Activated T-helper 1 cell treated with anti-CD3 and anti-CD28 coated beads, Interleukin-12 subunit alpha, Interleukin-12 subunit beta, Interleukin-2, Interleukin-4 antibody, amounts not matched to agents 30 ng/mL and 10 ng/mL and 1 ng/mL, durations not matched to agents 14 hours and 24 hours and 36 hours (primary cell): ENCODE measurements at places on chromosomes 11 and 22. TPM values are rescaled to one million over a fixed set of nuclear protein-coding genes. Genes with fewer than 3 reads are reported as not detected.

The SLC22A9 gene
- total RNA-seq, result not detected in 2 replicates

DNA sequence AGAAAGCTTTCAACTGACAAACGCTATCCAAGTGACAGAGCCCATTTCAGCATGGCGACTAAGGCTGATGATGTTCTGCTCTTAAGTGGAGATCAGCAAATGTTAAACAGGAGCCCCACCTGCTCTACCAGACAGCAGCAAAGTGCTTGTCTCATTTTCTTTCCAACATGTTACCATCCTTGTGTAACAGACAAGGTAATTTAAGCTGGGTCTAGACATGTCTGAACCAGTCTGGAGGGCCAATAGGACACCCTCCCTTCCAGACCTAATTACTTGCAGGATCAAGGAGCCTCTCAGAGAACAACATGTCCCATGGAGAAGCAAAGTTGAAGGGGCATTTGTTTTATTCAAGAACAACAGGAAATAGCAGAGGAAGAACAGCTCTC lies 3.9 kb upstream of the LMO2 start:
- no peaks in the 10 kb centered on the region for H3K36me3 ChIP-seq
- H3K4me3 ChIP-seq, result no peak overlapping the region
- peaks cover 55% of the 10 kb centered on the region for H3K27me3 ChIP-seq
- no peak for DNase-seq
- H3K27ac ChIP-seq, result no peak overlapping the region

DNA sequence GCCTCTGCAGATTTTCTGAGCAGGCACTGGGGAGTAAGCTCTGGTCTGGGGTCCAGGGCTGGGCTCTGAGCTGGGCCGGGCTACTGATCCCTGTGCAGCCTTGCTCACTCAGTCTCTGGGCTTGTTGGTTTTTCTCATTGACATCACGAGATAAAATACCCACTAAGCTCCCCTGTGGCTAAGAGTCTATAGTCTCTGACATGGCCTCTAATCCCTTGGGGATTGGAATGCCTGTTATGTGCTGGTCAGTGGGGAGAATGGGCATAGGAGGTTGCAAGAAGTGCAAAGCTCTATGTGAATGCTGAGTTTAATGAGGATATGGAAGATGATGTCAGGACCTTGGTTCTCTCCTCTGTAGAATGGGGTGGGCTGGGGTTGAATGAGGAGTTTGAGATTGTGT lies 23.3 kb downstream of the ELF5 start:
- H3K27me3 ChIP-seq, result peaks cover 3% of the 10 kb centered on the region
- no peaks in the 10 kb centered on the region for H3K36me3 ChIP-seq
- DNase-seq, result no peak
- no peaks in the 10 kb centered on the region for H3K4me1 ChIP-seq

DNA sequence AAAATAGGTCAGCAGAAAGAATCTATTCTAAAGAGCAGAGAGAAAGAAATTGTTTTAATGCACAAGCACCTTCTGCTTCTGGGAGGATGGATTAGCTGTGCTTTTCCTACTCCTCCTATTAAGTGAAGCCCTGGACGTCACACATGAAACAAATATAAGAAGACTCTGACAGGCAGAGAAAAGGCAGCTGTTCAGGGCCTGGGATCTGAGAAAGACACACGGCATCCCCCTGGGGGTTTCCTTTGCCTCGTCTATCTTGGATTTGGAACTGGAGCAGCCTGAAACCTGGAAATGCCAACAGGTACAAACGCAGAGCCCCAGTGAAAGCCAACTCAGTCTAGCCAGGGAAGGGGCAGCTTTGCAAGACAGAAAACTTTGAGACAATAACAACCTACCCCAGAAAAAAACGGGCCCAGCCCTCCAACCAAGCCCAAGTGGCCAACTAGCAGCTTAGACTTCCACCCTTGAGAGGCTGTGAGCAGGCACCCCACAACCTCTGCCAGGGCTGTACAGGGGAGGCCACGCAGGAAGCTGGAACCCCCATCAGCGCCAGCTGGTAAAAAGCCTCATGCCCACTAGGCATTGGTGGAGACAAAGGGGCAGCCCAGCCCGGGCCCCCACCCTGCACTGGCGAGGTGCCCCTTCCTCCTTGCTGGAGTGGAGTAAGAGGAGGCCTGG lies 7.3 kb downstream of the CERK start:
- DNase-seq, result no peak
- peaks cover 31% of the 10 kb centered on the region for H3K4me1 ChIP-seq
- H3K4me3 ChIP-seq, result no peak overlapping the region
- no peaks in the 10 kb centered on the region for H3K27me3 ChIP-seq
- peak overlapping the region; percentile 65 for H3K27ac ChIP-seq

The BLID gene
- not detected in 2 replicates for total RNA-seq

The OR5F1 gene
- total RNA-seq, result not detected in 2 replicates

The INPP5J gene
- total RNA-seq, result 0.17 TPM in 1 of 2 replicates, not detected in the other

DNA sequence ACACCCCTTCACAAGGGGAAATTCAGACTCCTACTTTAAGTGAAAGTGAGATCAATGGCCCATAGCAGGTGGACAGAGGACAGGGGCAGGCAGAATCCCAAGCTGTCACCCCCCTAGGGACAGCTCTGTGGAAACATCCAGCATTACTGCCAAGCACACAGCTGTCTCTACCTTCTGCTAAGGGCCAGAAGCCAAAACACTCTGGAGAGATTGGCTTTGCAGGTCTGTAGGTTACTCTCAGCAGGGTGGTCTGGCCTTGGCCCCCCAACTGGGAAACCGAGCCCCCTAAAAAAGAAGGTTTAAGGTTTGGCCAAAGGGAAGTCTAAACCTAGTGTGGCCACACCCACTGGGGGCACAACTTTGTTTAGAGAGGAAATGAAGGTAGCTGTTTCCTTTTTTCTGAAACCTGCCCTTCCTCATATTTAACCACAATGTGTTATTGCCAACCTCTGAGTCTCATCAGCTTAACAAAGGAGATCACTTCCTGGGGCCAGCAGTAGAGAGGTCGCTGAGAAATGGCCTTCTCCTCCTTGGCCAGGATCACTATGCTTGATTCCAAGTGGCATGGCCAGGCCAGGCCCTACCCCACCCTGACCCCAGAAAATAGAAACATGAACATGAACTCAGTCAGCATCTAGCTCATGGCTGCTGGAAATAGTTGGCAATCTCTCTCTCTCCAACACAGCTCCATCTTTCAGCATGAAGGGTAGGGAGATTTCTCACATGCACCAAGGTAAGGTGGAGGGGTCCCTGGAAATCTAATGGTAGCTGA lies 25.9 kb upstream of the SCARF2 start:
- no peaks in the 10 kb centered on the region for H3K27me3 ChIP-seq
- H3K27ac ChIP-seq, result peak overlapping the region; percentile 92
- peak overlapping the region; percentile 62 for H3K4me3 ChIP-seq
- H3K36me3 ChIP-seq, result peaks cover 10% of the 10 kb centered on the region
- H3K4me1 ChIP-seq, result peaks cover 37% of the 10 kb centered on the region
- DNase-seq, result peak; percentile 7

The PPP1CA gene
- total RNA-seq, result 260 and 263 TPM in 2 replicates

The ALG9 gene
- 29.3 and 31.8 TPM in 2 replicates for total RNA-seq

DNA sequence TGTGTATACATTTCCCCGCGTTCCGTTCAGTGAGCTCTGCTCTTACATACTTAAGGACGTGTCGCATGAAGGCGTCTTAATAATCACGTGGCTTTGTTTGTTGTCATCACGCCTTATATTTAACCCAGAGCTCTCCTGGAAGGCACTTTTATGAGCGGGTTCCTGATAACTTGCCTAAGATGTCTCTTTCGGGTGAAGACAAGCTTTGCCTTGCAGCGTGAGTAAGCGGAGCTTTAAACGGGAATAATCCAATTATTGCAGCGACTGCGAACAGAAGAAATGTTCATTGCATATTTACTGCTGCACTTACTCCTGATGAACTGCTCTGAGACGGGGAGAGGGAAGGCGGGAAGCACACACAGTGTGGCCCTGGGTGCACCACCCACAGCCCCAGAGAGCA lies 1128.2 kb downstream of the BRD1 start:
- no peak overlapping the region for H3K27ac ChIP-seq
- H3K27me3 ChIP-seq, result no peaks in the 10 kb centered on the region

GRCh38 chr11:112811783-112812182 lies 149.4 kb upstream of the NCAM1 start:
- H3K36me3 ChIP-seq, result no peaks in the 10 kb centered on the region
- H3K4me3 ChIP-seq, result no peak overlapping the region
- no peaks in the 10 kb centered on the region for H3K4me1 ChIP-seq
- DNase-seq, result no peak
- H3K27me3 ChIP-seq, result peaks cover 2% of the 10 kb centered on the region

- no peak overlapping the region for H3K27ac ChIP-seq
- H3K27me3 ChIP-seq, result no peaks in the 10 kb centered on the region
- H3K4me3 ChIP-seq, result no peak overlapping the region
- H3K36me3 ChIP-seq, result no peaks in the 10 kb centered on the region
Measured at GRCh38 chr11:102097186-102097585, 13.1 kb upstream of the YAP1 start.

The DRD4 gene
- total RNA-seq, result 0.34 and 0.47 TPM in 2 replicates

The CRYBB3 gene
- 0.60 TPM in 1 of 2 replicates, not detected in the other for total RNA-seq

The SCARF2 gene
- 0.24 and 0.41 TPM in 2 replicates for total RNA-seq

- H3K27me3 ChIP-seq, result no peaks in the 10 kb centered on the region
- DNase-seq, result no peak
- no peak overlapping the region for H3K4me3 ChIP-seq
- peaks cover 4% of the 10 kb centered on the region for H3K36me3 ChIP-seq
Measured at GRCh38 chr11:73988227-73988626, 5.6 kb upstream of the UCP2 start.

The BEST1 gene
- 0.29 TPM in 1 of 2 replicates, not detected in the other for total RNA-seq

- H3K27me3 ChIP-seq, result no peaks in the 10 kb centered on the region
- no peak for DNase-seq
- H3K4me1 ChIP-seq, result no peaks in the 10 kb centered on the region
- H3K27ac ChIP-seq, result no peak overlapping the region
Measured at GRCh38 chr22:47619631-47620030, 857.2 kb downstream of the TBC1D22A start.

- H3K27ac ChIP-seq, result peak overlapping the region; percentile 73
- peaks cover 2% of the 10 kb centered on the region for H3K27me3 ChIP-seq
- DNase-seq, result no peak
- H3K4me1 ChIP-seq, result peaks cover 16% of the 10 kb centered on the region
Measured at GRCh38 chr11:841981-842369, 354 bp downstream of the POLR2L start.

The GLYATL1 gene
- total RNA-seq, result not detected in 2 replicates

GRCh38 chr22:49727881-49728569 lies 99.6 kb downstream of the BRD1 start:
- peaks cover 5% of the 10 kb centered on the region for H3K4me1 ChIP-seq
- DNase-seq, result no peak

The RAB36 gene
- 0.08 TPM in 1 of 2 replicates, not detected in the other for total RNA-seq

The RTN4R gene
- total RNA-seq, result 1.7 and 1.9 TPM in 2 replicates

DNA sequence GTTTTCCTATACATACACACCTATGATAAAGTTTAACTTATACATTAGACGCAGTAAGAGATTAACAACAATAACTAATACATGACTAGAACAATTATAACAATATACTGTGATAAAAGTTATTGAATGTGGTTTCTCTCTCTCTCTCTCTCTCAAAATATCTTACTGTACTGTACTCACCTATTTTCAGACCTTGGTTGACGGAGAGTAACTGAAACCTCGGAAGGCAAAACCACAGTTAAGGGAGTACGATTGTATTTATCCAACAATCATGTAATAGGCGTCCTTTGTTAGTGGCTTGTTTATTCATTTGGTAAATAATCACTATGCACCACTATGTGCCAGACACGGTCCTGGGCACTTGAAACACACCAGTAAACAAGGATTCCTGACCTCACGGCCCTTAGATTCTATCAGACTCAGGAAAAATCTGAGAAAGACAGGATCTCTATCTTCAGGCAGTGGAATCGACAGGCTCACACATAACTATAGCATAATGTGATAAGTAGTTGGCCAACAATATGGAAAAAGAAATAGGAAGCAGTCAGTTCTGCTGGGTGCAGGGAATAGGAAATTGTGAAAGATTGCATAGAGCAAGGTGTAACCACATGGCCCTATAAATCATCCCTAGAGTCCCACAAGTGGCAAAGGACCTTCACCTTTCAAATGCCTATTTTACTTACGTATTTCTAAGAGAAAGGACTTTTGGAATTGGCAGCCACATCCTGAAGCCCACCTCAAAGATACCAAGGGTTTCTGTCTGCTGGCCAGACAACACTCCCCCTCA lies 12.0 kb downstream of the ETS1 start:
- H3K27me3 ChIP-seq, result no peaks in the 10 kb centered on the region
- no peak overlapping the region for H3K4me3 ChIP-seq
- H3K4me1 ChIP-seq, result peaks cover 45% of the 10 kb centered on the region

DNA sequence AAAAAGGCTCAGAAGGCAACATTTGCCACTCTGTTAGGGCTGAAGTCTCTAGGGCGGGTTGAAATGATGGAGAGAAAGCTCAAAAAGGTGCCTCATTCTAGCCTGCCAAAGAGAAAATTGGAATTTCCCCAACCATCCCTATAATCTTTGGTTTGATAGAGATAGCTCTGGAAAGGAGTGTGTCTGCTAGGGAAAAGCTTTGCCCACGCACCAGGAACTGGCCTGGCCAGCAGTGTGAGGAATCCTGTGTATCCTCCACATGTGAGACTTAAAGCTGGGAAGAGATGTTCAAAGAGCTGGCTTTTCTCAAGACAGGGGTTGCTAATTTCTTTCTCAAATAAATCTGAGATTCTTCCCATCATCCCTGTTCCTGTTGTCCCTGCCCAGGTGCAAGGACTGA lies 193.7 kb downstream of the OPCML start:
- H3K27ac ChIP-seq, result no peak overlapping the region
- H3K36me3 ChIP-seq, result no peaks in the 10 kb centered on the region
- DNase-seq, result no peak
- no peaks in the 10 kb centered on the region for H3K4me1 ChIP-seq

- H3K27me3 ChIP-seq, result no peaks in the 10 kb centered on the region
- peaks cover 42% of the 10 kb centered on the region for H3K36me3 ChIP-seq
- DNase-seq, result no peak
Measured at GRCh38 chr11:35139722-35140282, 831 bp downstream of the CD44 start.

GRCh38 chr11:35764417-35764816 lies 101.8 kb downstream of the TRIM44 start:
- no peak overlapping the region for H3K4me3 ChIP-seq
- H3K27ac ChIP-seq, result no peak overlapping the region
- no peak for DNase-seq
- peaks cover 1% of the 10 kb centered on the region for H3K36me3 ChIP-seq

GRCh38 chr11:77771135-77771534 lies 49.4 kb downstream of the RSF1 start:
- peaks cover 22% of the 10 kb centered on the region for H3K4me1 ChIP-seq
- no peak for DNase-seq
- H3K36me3 ChIP-seq, result peaks cover 3% of the 10 kb centered on the region
- no peak overlapping the region for H3K27ac ChIP-seq

The HTR3A gene
- total RNA-seq, result not detected in 2 replicates
